ENCODE measurements at places on chromosomes 13 and 19.

DNA sequence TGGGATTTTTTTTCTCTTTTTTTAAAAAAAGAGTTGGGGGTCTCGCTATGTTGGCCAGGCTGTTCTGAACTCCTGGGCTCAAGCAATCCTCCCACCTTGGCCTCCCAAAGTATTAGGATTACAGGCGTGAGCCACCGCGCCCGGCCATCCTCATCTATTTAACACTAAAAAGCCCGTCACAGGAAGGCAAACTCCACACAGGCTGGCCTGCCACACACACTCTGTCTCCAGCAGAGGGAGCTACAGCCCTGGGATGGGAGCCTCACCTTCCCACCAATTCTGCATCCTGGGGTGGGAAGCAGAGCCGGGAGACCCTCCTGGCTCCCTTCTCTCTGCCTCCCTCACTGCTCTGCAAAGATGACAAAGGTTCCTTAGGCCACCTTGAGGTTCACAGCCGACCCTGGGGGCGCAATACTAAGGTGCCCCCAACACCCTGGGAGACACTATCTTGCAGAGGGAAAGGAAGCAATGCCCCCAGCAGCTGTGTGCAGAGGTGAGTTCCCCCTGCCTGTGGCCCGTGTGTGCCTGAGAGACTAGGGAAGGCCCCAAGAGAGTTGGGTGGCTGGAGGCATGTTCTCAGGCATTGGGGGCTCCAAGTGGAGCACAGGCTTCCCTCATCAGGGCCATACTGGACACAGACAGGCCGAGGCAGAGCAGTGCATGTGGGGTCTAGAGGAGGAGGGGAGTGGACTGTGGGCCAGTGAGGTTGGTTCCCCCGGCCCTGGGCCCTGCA lies 27.4 kb upstream of the TIMM44 start:
- ATAC-seq: peak; percentile 43

- no peak for ATAC-seq
Measured at GRCh38 chr19:17338433-17339078, 1.2 kb downstream of the GTPBP3 start.

- no peak for ATAC-seq
Measured at GRCh38 chr19:2589441-2589840, 113.1 kb downstream of the GNG7 start.

- ATAC-seq: no peak
Measured at GRCh38 chr19:19487950-19488874, 27.1 kb downstream of the TSSK6 start.

DNA sequence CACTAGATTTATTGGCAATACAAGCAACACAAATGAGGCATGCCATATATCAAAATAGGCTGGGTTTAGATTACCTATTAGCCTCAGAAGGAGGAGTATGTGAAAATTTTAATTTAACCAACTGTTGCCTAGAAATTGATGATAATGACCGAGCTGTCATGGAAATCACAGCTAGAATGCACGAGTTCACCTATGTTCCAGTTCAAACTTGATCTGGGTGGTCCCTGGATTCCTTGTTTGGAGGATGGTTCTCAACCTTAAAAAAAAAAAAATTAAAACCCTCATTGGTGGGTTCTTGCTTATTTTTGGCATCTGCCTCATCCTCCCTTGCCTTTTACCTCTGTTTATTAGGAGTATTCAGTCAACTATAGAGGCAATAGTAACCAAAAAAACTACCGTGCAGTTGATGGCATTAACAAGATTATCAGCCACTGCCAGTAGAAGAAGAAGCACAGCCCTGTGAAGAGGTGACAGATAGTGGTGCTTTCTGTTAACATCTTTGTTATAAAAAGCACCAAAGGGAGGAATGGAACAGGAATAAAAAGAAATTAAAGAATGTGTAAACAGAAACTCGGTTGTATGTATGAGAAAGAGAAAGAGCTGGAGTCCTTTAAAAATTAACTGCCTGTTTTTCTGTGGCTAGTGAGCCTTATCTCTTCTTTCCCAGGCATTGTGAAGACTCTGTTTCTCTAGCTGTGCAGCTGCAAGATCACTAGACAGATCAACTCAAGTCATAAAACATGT lies 106.4 kb downstream of the ZNF429 start:
- ATAC-seq: no peak

DNA sequence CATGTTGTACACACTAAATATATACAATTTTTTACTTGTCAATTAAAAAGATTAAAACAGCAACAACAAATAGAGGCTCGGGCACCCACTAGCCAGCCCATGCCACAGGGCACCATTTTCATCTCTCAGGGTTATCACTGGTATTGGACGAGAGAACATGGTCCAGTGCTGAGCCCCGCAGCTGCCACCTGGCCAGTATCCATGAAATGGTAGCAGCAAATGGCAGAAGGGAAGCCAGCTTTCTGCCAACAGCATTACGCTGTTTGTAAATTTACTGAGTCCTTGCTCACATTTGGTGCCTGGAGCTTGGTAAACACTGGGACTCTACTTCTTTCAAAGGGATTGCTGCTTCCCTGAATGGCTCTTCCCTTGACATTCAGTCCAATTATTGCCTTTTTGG lies 87.9 kb upstream of the WASF3 start:
- no peak for ATAC-seq

GRCh38 chr13:37134411-37135041 lies 29.1 kb upstream of the CSNK1A1L start:
- ATAC-seq: no peak

- ATAC-seq: no peak
Measured at GRCh38 chr19:6890401-6890913, 3.1 kb downstream of the ADGRE1 start.

DNA sequence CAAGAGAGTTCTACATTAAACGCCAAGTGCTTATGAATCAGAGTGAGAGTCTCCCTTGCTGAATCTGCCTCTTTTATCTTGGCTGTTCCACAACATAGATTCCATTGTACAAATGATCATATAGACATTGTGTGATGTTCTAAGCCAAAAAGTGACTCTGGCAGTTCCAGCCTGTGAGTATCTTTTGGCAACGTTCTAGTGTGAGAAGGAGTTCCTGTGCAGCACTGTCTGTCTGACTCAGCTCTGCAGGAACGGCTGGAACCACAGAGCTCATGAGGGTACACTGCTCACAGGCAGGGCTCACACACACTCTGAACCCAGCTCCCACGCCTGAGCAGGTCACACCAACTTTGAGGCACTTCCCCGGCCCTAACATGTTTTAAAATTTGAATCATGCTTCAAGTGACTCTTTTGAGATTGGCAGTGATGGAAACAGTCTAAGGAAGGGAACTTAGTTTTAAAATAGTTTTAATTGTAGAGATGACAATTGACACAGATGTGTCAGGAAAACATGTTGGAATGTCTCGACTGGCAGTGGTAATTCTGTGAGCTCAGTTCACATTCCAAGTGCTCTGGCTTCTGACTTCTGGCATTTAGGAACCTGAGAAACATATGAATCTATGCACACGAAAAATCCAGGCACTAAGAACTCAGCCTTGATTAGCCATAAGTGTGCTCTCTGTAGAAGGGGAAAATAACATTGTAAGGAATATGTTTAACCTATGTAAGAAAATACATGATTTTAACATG lies 272.0 kb downstream of the UQCRFS1 start:
- ATAC-seq: no peak

GRCh38 chr13:25836574-25837336 lies 215.1 kb downstream of the SHISA2 start:
- peak; percentile 86 for ATAC-seq

GRCh38 chr13:99067159-99067985 lies 89.5 kb upstream of the DOCK9 start:
- peak; percentile 73 for ATAC-seq

GRCh38 chr13:89763005-89763404 lies 1584.5 kb upstream of the MIR17HG start:
- ATAC-seq: no peak

- no peak for ATAC-seq
Measured at GRCh38 chr19:33902802-33903488, 106.3 kb downstream of the KCTD15 start.

Data from esophagus mucosa (tissue), 1 donor.